ENCODE measurements at places on chromosomes 4 and X.

GRCh38 chr4:102168580-102168979 lies 176.7 kb downstream of the SLC39A8 start:
- no peak for DNase-seq

DNA sequence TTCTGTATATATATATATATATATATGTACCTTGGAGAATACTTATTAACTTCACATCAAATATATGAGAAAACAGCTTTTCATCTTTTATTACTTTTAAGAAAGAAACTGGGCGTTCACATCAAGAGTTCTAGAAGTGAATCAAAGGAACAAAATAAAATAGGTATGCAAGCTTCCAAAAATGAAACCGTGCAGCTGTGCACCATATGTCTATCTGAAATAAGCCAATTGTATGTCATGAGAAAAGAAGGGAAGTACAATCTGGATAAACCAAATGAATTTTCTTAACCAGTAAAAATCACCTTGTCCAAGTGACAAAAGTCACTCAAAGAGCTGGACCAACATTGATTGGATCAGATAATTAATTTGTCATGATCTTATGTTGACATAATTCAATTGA lies 405.4 kb upstream of the TECRL start:
- no peak for DNase-seq

GRCh38 chrX:124023838-124024238 lies 62.3 kb downstream of the STAG2 start:
- DNase-seq: no peak

DNA sequence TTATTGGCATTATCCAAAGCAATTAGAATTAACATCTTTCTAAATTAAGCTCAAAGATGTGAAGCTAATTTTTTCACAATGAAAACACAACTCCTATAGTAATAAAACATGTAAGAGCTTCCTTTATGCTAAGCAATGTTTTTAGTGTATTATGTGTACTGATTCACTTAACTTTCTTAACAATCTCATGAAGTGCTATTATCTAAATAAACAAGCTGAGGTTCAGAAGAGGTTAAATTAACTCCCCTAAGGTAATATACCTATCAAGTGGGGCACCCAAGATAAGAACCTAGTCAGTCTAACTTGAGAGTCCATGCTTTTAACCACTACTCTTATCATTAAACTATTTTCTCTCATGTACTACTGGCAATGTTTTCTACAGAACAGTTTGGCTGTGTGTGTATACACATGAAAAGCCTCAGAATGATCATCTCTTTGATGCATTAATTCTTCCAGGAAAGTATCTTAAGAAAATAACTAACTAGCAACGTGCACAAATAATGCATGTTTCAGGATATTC lies 13.6 kb downstream of the G3BP2 start:
- DNase-seq: no peak

All from common myeloid progenitor, CD34-positive (primary cell).